ENCODE measurements at places on chromosomes 13 and 19.

- DNase-seq, result no peak
- H3K27me3 ChIP-seq, result no peaks in the 10 kb centered on the region
- peaks cover 12% of the 10 kb centered on the region for H3K4me1 ChIP-seq
Observed at GRCh38 chr19:4454747-4455718, 2.6 kb downstream of the UBXN6 start.

DNA sequence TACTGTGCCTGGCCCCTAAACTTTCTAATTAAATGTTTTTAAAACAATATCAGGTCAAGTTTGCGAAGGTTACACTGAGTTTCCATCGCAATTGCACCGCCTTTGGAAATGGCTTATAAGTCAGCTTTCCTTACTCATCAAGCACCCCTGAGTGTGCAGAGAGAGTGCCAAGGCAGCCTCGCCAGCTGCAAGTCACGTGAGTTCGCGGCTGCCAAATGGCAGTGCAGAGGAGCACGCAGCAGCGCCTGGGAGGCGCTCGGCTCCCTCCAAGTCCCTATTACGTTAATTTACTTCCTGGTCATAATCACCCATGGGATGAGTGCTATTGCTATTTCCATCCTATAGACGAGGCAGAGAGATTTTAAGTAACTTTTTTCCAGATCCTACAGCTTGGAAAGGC is 319.6 kb downstream of the TEX29 start:
- no peaks in the 10 kb centered on the region for H3K27me3 ChIP-seq
- no peaks in the 10 kb centered on the region for H3K36me3 ChIP-seq
- no peak overlapping the region for H3K27ac ChIP-seq
- no peak overlapping the region for H3K4me3 ChIP-seq
- no peaks in the 10 kb centered on the region for H3K4me1 ChIP-seq

GRCh38 chr13:35468195-35468594 is 8.3 kb downstream of the MAB21L1 start:
- peaks cover 39% of the 10 kb centered on the region for H3K27me3 ChIP-seq
- H3K36me3 ChIP-seq, result peaks cover 2% of the 10 kb centered on the region
- no peak overlapping the region for H3K27ac ChIP-seq
- DNase-seq, result no peak

GRCh38 chr19:46634656-46635218 is 1.3 kb downstream of the GNG8 start:
- no peak overlapping the region for H3K27ac ChIP-seq
- DNase-seq, result no peak
- peaks cover 2% of the 10 kb centered on the region for H3K27me3 ChIP-seq
- peak overlapping the region; percentile 75 for H3K4me3 ChIP-seq
- H3K4me1 ChIP-seq, result peaks cover 13% of the 10 kb centered on the region

DNA sequence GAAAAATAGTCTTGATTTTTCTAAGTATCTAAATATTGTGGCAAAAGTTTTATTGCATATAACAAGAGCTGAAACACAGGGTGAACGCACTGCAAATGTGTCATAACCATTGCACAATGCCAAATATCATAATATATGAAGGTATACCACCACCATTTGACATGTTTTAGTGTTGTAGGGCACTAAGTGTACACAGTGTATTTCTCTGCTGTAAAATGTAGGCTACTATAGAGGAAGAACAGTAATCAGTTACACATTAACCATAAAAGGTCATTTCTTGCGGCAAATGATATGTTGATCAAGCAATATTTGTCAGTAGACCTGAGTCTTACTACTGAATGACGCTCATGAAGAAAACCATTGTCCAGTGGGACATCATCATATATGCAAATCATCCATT is 18.3 kb upstream of the KLF5 start:
- DNase-seq, result no peak
- H3K36me3 ChIP-seq, result no peaks in the 10 kb centered on the region
- no peak overlapping the region for H3K4me3 ChIP-seq

DNA sequence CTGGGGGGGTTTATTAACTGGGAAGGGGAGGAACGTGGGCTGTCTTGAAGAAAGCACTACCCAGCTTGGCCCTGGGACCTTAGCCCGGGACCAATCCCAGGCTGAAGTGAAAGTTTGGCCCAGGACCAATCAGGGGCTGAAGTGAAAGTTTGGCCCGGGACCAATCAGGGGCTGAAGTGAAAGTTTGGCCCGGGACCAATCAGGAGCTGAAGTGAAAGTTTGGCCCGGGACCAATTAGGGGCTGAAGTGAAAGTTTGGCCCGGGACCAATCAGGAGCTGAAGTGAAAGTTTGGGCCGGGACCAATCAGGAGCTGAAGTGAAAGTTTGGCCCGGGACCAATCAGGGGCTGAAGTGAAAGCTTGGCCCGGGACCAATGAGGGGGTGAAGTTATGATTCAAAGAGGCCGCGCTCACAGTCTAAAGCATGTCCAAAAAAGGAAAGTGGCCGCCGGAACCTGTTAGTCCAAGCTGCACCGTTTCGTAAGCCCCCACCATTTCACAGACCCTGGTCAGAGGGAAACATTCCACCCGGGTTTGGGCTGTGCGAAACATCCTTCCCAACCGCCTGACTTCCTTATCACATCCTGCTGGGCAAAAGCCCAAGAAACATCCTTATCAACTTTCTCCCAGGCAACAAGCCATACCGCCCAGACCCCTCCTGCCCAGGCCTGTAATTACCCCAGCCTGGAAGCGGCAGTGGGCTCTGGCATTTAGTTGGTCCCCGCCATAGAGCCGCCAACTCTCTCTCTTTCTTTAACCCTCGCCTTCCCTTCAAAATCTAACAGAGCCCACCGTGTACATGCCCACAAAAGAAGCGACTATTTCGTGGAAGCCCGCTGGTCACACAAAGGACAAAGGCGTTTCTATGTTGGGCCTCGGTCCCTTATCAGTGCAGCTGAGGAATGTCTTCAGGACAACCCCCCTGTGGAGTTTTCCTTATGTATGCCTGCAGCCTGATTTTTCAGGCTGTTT is 1.1 kb downstream of the ZNF850 start:
- peak overlapping the region; percentile 90 for H3K27ac ChIP-seq
- DNase-seq, result peak; percentile 34
- H3K4me3 ChIP-seq, result peak overlapping the region; percentile 95

DNA sequence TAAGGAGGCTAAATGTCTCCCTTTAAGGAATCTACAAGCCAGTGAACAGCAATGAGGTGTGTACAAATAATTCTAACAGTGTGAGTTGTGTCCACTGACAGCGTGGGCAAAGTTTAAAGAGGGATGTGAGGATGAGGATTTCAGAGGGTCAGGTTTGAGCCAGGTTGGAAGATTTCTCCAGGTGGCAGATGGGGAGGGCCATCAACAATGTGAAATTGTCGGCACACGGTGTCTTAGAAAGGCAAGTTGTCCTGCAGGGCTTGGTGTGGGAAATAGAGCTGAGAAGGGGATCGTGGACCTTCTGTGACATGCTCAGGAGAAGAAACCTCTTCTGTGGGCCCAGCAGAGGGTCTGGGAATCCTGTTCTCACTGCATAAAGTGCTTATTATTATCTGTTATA is 52.1 kb downstream of the ATP8A2 start:
- H3K4me1 ChIP-seq, result no peaks in the 10 kb centered on the region
- no peak for DNase-seq
- no peaks in the 10 kb centered on the region for H3K36me3 ChIP-seq
- peaks cover 5% of the 10 kb centered on the region for H3K27me3 ChIP-seq
- no peak overlapping the region for H3K4me3 ChIP-seq
- no peak overlapping the region for H3K27ac ChIP-seq

DNA sequence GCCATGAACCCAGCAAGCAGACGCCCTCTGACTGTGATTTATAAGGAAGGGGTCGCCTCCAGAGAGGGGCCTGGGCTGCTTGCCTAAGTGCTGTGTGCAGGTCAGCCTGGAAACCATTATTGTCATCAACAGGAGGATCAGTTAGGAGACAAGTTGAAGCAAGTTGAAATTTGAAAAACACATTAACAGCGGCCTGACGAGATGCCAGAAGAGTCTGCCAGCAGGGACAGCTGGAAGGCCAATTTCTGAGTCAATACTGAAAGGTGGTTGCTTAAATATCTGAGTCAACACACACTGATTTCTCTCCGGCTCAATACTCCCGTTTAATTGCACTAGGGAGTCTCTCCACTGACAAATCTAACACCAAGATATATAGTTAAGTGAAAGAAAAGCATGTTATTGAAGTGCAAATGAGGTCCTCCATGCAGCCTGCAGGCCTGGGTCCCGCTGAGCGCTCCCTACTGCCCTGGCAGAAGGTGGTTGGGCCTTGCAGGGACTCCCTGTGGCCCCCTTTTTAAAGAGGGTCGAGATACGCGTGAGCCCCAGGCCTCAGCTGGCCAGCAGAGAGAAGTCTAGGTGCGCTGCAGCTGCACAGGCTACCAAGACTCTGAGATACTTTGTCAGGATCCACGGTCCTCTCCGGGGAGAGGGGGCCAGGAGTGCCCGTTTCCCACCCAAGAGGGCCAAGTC is 91.1 kb downstream of the RNASEH2B start:
- H3K27ac ChIP-seq, result no peak overlapping the region
- H3K36me3 ChIP-seq, result no peaks in the 10 kb centered on the region
- DNase-seq, result no peak
- H3K4me3 ChIP-seq, result no peak overlapping the region

- peaks cover 5% of the 10 kb centered on the region for H3K4me1 ChIP-seq
- H3K4me3 ChIP-seq, result no peak overlapping the region
- H3K36me3 ChIP-seq, result no peaks in the 10 kb centered on the region
- H3K27ac ChIP-seq, result no peak overlapping the region
- DNase-seq, result no peak
- H3K27me3 ChIP-seq, result no peaks in the 10 kb centered on the region
Observed at GRCh38 chr13:49354719-49355118, 89.1 kb downstream of the CAB39L start.

DNA sequence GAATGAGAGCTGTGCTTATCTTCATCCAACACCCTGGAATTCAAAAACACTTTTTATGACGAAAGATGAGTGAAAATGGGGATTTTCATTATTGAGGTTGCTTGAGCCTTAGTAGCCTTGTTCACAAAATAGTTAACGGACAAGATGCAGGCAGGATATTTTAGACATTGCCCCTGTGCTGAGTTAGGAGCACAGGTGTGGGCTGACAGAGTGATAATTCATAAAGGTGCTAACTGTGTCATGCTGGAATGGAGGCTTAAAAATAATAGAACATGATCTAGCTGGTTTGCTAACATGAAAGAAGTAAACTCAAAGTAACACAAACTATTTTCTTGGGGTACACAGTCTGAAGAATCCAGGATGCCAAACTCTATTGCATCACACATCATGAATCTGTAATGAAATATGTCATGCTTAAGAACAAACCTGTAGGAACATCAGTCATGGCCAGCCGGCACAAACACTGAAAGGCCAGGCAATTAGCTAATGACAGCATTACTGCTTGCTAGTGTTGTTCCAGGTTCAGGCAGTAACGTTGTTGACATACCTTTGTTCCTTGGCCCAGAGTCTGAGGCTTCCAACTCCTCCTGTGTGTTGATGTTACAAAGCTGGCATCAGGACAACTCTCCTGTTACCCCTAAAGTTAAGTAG is 55.3 kb downstream of the FRY start:
- H3K36me3 ChIP-seq, result peaks cover 12% of the 10 kb centered on the region
- peaks cover 2% of the 10 kb centered on the region for H3K27me3 ChIP-seq
- no peaks in the 10 kb centered on the region for H3K4me1 ChIP-seq
- H3K27ac ChIP-seq, result no peak overlapping the region
- H3K4me3 ChIP-seq, result no peak overlapping the region
